ENCODE measurements at places on chromosomes 4 and X.

DNA sequence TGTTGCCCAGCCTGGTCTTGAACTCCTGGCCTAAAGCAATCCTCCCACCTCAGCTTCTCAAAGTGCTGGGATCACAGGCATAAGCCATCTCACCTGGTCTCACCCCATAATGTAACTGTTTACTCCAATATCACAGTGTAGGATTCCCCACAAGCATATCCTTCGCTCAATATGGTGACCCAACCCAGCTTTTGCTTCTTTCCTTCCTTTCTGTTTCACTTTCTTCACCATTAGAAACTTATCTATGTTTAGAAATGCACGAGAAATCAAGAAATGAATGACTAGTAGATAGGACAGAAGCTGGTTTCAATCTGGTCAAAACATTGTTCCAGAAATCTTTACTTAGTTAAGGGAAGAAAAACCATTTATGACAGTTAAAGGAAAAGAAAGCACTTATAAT, 18.9 kb downstream of the TSPAN5 start:
- DNase-seq, result no peak

- DNase-seq, result no peak
These were observed 44.1 kb upstream of the TLR3 start for GRCh38 chr4:186024637-186025407.

DNA sequence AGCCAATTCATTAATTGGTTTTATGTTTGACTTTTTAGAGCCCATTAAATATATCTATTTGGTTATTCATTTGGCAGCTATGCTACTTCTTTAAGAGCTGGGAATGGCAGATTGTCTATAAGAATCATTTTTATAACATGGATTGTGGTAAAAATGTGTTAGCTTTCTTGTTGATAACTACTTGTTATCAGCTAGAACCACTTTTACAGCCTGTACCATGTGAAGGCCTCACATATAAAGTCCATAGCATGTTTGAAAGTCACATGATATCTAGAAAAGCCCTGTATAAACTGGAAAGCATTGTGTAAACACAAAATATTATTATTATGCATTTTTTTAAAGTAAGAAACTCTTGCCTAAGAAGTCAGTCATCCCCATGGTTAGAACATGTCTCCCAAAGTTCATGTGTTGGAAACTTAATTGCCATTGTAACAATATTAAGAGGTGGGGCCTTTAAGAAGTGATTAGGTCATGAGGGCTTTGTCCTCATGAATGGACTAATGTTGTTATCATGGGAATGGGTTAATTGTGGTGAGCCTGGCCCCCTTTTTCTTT, 110.9 kb upstream of the BMP2K start:
- no peak for DNase-seq

DNA sequence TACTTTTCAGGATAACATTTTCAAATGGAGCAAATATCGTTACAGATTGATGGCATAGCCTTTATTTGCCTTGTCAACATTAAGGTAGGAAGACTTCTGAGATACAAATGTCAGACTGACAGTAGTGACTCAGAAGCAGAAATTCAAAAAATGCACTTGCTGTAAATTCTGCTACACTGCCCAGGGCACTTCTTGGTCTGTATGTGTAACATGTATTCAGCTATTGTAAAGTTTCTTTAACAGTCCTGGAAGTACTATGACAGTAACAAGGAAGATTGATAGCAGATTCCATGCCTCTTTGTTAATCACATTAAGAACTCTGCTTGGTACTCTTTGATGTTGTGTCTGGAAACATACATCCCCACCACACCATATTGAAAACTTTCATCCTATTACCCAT, 69.6 kb upstream of the PCDH18 start:
- no peak for DNase-seq

DNA sequence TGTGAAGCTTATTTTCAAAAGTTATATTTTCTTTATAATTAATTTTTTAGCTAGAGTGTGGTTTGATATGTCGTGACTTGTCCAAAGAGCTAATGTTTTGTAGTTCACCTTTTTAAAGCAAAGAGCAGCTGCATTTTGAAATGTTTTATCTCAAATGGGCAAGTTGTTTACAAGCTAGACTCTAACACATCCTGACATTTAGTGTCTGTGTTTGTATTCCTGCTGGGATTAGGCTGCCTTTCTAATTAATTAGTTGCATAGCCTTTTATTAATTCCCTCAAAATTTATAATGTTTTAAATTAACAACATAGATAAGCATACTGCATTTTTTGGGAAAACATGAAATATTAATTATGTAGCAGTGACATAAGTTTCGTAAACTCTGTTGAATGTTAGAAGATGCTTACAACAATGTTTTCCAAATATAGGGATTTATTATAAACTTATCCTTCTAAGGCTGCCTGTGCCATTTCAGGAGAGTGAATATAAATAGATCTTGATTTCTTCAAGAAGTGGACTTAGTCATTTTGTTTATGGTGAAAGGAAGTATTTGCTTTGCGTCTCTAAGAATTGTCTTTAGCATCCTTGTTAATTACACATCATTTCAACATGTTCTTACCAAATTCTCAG, 37.7 kb upstream of the NUDT6 start:
- DNase-seq, result no peak

DNA sequence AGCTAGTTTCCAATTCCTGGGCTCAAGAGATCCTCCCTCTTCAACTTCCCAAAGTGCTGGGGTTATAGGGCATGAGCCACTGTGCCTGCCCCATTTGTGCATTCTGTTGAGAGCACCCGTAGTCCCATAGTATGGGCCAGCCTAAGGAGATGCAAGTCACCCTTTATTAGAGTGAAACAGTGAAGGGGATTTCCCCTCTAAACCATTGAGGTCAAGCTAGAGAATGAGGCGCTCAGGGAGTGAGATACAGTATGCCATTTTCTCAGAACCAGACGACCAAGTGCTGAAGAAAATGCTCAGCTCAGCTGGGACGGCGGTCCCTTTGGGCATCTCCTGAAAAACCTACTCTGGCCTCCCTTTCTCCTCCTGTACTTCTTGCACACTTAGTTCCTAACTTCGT, 18.7 kb downstream of the RNF4 start:
- DNase-seq, result no peak

GRCh38 chrX:154531626-154532025, 15.0 kb downstream of the G6PD start:
- DNase-seq, result no peak

- no peak for DNase-seq
These were observed 90.1 kb downstream of the ATP8A1 start for GRCh38 chr4:42566835-42567234.

DNA sequence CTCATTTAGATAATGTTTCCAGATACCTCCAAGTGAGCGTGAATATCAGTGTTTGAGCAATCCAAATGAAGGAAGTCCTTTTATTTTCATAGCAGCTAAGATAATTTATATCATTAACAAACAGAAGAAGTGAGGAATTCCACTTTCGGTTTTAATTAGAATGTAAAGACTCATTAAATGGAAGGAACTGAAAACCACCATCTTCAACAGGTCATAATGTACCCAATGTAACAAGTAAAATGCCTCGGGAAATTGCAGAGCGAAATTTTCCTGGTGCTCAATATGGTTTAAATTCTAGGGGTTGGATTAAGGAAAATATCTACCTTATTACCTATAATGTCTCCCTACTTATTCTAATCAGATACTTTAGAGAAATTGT, 33.9 kb upstream of the SLC9A7 start:
- DNase-seq, result no peak

GRCh38 chr4:176193126-176193525, 2.3 kb downstream of the SPATA4 start:
- no peak for DNase-seq

DNA sequence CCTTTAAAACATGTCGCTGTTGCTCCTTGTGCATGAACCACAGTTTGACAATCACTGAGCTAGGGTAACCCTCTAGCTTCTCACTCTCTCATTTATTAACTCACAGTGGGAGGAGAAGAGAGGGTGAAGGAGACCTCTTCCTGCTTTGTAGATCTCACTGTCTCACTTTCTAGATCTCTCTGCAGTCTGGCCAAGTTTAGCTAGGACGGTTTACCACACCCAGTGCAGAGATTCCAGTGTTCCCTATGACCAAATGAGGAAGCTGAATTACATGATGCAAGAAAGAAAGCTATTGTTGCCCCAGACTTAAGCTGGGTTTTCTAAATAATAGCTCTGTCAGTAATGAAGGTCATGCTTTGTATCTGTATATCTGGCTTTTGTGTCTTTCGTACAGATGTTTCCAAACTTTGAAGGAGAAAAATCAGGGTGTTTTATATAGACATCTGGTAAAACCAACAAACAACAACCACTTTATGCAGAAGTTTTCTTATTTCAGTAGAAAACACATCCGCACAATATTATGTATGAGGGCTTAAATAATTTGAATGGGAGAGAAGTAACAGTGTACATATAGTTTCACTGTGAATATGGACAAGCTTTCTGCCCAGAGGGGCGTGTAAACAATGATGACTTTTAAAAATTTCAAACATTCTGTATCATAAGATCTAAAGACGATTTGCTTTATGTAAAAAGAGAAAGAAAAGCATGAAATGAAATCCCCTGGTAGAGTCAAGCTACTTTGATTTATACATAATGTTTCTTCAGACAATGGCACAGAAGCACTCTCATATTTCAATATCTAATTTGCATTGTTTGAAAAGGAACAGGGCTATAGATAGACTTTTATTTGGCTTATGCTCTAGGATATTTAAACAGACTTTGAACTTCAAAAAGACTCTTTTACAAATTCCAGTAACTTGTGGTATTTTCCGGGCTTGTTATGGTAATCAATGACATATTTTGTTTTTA, 582.3 kb downstream of the FSTL5 start:
- no peak for DNase-seq

DNA sequence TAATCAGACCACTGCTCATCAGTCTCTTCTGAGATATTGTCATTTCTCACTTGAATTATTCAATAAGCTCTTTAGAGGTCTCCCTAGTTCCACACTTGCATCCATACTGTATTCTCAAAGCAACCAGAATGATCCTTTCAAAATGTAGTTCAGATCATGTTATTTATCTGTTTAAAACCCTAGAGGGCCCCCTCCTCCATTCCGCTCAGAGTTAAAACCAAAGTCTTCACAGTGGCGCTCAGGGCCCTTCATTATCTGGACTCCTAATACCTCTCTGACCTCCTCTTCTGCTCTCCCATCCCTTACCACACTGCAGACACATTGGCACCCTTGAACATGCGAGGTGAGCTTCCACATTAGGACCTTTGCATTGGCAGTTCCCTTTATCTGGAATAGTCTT, 32.7 kb upstream of the HPGDS start:
- no peak for DNase-seq

GRCh38 chr4:94235825-94236224, 28.2 kb downstream of the SMARCAD1 start:
- DNase-seq, result no peak

DNA sequence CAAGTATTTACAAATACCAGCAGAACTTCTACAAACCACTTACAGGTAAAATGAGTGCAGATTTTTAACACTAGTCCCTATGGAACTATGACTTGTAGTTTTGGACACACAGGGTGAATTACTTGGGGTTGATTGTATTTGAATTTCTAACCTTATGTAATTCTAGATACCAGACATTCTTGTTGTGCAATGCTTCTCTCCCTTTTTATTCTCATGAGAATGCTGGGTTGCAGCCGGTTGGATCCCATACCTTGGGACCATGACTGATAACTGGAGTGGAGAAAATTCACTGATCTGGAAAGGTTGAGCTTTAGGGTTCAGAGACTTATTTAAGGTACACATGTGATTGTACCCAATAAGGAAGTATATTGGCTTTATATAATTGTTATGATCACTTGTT, 8.8 kb downstream of the TET2 start:
- no peak for DNase-seq

- no peak for DNase-seq
These were observed 91.0 kb downstream of the OR13H1 start for GRCh38 chrX:131634900-131635299.

- DNase-seq, result no peak
These were observed 66.0 kb upstream of the ADRA2C start for GRCh38 chr4:3700223-3700622.

GRCh38 chr4:118683513-118683912, 1.7 kb upstream of the METTL14 start:
- no peak for DNase-seq

DNA sequence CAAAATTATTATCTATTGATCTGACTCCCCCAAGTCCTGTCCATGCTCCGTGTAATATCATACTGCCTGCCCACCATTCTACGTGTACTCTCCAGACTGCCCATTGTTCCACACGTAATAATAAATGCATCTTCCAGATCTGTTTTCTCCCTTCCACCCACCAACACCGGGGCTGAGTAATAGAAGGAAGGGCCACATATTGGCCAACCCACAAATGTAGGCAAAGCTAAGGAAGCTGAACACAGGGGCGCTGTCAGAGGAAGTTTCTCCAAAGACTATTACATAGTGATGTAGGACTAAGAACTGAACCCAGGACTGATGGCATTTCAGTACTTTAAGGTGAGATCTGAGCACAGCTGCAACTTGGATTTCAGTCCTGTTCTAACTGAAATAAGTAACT, 135.8 kb upstream of the GUCY1A1 start:
- no peak for DNase-seq

GRCh38 chr4:39770471-39770870, 72.5 kb downstream of the UBE2K start:
- no peak for DNase-seq

DNA sequence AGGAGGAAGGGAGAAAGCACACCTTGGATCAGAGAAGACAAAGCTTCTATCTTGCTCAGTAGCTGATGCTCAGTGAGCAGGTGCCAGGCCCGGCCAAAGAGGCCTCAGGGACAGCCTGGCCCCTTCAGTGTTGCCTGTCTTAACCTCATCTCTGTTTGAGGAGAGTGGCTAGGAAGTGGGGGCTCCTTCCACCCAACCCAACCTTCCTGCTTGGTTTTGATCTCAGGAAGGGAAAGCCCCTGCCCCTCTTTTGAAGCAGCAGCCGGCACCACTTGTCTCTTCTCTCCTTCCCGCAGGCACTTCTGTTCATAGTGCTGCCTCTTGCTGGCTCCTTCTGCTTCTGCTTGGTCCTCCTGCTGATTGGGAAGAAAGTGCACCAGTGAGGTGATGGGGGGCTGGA, 2.4 kb upstream of the AFF2 start:
- DNase-seq, result no peak

DNA sequence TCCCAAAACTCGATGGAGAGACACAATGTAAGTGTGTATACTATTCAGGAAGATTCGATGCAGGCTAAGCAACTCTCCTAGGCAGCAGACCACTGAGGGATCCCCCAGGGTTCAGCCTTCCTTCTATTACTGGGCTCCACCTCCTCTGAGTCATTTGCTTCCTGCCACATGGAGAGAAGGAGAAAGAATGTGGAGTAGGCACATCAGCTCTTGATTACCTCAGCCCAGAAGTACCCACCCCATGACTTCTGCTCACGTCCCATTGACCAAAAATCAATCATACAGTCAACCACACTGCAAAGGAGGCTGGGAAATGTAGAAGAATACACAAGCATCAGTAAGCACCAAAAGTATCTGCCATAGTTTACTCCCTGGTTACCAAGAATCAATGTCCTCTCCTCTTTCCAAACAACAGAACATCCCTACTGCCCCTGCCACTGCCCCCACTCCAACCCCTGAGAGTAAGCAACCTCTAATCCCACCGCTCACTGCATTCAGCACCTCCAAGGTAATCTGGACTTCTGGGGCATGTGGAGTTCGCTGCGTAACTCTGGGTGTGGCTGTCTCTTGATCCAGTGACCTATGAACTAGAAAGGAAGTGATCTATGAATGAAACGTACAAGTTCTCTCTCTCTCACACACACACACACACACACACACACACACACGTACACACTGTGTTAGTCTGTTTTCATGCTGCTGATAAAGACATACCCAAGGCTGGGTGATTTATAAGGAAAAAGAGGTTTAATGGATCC, 91.2 kb upstream of the C1QTNF7 start:
- no peak for DNase-seq

GRCh38 chr4:23533859-23534258, 356.0 kb downstream of the PPARGC1A start:
- DNase-seq, result no peak

Data from bone marrow (tissue), 2 donors.